ENCODE measurements at places on chromosomes 3 and 15.

DNA sequence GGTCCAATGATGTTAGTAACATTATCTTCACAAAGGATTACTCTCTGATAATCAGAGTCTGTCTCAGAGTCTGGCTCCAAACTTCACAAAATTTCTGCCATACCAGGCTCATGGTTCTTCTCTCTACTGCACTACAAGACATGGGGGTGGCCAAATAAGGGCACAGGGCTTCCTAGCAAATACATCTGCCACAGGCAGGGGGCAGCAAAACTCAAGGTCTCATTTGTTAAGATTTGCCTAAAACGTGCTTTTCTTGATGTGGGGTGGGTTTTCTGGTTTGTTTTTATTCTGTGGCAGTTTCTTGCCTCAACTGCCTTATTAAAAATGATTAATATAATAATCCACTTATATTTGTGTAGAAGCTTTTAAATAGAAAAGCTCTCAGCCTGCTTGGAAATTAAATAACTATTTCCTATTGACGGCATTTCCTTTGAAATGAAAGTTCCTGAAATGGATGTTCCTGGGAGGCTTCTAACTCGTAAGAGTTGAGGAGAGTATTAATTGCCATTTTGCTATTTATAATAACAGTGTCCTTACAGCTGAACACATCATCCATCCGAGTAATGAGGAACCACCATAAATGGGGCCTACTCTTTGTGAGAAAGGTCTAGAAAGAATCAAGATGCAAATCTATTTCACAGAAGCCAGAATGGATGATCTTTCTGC lies 53.8 kb downstream of the SST start:
- DNase-seq, result no peak

- DNase-seq, result no peak
These were observed 3.3 kb downstream of the LIPH start for GRCh38 chr3:185549122-185549521.

- no peak for DNase-seq
These were observed 118.2 kb downstream of the KLF13 start for GRCh38 chr15:31444844-31445243.

GRCh38 chr3:25423780-25424588 lies 4.1 kb upstream of the RARB start:
- DNase-seq, result no peak

GRCh38 chr3:71244826-71245488 lies 338.6 kb downstream of the FOXP1 start:
- DNase-seq, result no peak

GRCh38 chr3:81760924-81761903 lies at the start of gene GBE1:
Gene GBE1 (minus strand): TSS chr3:81761645. CDS start chr3:81761517, 128 bp downstream.
- peak; percentile 74 for DNase-seq

- no peak for DNase-seq
These were observed 8.2 kb downstream of the TRNT1 start for GRCh38 chr3:3134750-3135448.

DNA sequence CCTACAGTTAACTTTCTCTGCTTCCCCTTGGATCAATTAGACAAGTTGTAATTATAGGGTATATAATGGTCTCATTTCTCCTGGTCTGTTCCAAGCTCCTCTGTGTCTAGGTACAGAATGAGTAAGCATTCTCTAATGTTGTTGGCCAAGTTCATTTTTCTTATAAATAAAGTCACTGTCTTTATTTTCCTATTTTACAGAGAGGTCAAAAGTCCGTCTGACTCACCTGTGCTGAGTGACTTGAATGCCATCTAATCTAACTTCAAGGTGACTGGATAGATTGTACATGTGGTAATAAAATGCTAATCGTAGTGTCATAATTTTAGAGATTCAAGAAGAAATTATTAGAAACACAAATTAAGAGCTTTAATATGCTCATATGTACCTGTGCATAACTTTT lies 500.2 kb downstream of the PDCD6IP start:
- DNase-seq, result no peak

- no peak for DNase-seq
These were observed 4.6 kb downstream of the ACSBG1 start for GRCh38 chr15:78229431-78230406.

DNA sequence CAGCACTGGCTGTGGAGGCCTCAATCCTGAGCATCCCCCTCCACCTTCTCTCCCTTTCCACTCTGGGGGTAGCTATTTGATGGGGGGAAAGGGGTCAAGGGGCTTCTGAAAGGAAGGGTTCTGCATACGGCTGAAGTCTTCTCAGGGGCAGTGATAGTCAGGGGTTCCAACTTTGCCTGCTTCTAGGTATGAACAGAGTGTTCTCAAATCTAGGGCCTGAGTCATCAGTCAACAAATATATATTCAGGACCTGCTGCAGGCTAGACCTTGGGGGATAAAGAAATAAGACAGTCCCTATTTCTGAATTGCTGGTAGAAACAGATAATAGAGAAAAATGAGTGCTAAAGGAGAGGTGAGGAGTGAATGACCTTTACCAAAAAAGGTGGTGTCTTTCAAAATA lies 12.8 kb downstream of the RGMA start:
- DNase-seq, result no peak

GRCh38 chr15:77633134-77633912 lies 611 bp upstream of the LINGO1 start:
- peak; percentile 3 for DNase-seq

DNA sequence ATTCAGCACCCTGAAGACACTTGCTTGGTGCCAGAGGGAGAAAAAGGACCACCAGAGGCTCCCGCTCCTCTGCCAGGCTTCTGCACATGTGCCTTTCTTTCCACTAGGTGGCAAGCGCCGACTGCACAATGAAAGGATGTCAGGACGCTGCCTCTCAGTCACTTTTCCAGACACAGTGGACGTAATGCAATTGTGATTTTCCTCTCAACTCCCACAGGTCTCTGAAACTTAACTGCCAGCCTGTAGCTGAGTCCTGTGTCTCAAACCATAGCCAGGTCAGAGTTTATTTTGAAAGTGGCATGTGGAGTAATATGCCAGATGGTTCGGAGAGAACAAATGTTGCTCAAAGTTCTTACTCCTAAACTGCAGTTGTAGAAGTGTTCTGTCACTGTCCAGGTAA lies 162.9 kb downstream of the ITPR1 start:
- no peak for DNase-seq

DNA sequence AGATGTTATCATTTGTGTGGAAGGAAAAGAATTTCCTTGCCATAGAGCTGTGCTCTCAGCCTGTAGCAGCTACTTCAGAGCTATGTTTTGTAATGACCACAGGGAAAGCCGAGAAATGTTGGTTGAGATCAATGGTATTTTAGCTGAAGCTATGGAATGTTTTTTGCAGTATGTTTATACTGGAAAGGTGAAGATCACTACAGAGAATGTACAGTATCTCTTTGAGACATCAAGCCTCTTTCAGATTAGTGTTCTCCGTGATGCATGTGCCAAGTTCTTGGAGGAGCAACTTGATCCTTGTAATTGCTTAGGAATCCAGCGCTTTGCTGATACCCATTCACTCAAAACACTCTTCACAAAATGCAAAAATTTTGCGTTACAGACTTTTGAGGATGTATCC lies 15.1 kb downstream of the KLHL24 start:
- no peak for DNase-seq

DNA sequence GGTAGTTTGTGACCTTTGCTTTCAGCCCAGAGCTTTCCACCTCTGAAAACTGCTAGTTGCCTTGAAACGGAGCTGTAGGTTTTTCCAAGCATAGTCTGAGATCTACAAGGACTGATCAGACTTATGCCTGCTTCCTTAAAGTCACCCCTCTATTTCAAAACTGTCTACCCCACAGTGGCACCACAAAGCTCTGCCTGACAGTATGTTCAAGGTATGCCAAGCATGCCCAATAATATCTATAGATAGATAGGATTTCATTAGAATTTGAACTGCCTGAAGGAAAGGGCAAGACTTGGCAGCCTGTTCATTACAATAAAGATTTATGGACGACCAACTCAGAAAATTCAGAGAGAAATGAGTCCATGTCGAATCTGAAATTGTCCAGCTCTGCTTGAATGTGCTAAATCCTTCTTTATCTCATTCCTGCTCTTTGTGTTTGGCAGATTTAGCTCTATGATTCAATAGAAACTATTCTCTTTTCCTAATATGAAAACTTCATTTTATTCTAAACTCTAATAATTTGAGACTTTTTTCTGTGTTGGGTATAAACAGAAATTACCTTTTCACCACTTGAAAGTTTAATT lies 227.6 kb upstream of the TBC1D5 start:
- DNase-seq, result no peak

DNA sequence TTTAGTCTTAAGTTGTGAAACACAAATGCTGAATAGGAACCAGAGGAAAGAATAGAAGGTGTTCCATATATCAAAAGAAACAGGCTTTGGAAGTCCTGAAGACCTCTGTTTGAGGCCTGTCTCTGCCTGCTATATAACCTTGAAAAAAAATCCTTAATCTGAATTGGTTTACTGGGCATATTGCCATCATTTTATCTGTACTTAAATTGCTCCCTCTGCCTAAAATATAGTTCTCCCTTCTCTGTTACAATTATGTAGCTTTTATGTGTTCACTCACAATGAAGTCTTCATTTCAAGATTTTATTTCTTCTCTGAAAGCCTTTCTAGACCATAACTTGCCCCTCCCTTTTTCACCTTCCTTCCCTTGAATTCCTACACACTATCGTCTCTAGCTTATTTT lies 21.2 kb downstream of the ARL13B start:
- DNase-seq, result no peak

- DNase-seq, result no peak
These were observed 97.4 kb upstream of the KLF13 start for GRCh38 chr15:31228980-31229826.

GRCh38 chr3:140552403-140552802 lies 125.5 kb upstream of the TRIM42 start:
- DNase-seq, result no peak

DNA sequence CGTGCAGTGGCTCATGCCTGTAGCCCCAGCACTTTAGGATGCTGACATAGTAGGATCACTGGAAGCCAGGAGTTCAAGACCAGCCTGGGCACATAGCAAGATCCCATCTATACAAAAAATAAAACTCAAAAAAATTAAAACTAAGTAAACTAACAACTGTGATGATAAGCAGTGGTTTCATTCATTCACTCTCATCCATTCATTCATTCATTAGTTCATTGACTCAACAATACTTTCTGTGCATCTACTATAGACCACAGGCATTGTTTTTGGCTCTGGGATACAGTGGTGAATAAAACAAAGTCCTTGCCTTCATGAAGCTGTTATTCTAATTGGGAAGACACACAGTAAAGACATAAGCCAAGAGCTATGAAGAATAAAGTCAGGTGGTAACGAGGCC lies 7.5 kb upstream of the TMEM212 start:
- no peak for DNase-seq

GRCh38 chr3:170689893-170690660 lies 104.2 kb upstream of the SLC7A14 start:
- peak; percentile 10 for DNase-seq

GRCh38 chr15:66768987-66769386 lies 67.0 kb downstream of the SMAD6 start:
- DNase-seq, result no peak

- DNase-seq, result no peak
These were observed 15.0 kb downstream of the SEMA3G start for GRCh38 chr3:52429779-52430415.

DNA sequence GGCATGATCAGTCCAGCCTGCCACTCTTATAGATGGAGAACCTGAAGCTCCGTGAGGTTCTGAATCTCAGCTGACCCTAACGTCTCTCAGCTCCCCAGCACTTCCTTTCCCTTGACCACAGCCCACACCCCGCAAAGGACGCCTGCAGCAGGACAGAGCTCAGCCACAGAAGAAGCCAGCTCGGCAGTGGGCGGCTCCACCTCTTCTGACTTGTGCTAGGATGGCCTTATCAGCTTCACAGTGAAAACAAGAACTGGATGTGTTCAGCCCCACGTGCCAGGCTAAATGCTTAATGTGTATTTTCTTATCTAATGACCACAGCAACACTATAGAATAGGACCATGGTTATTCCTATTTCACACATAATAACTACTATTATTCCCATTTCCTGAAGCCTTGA lies 127.6 kb downstream of the ARNT2 start:
- no peak for DNase-seq

GRCh38 chr3:197881270-197881969 lies 68.6 kb upstream of the RPL35A start:
- DNase-seq, result no peak

GRCh38 chr3:101643861-101644613 lies 32.9 kb downstream of the ZBTB11 start:
- no peak for DNase-seq

DNA sequence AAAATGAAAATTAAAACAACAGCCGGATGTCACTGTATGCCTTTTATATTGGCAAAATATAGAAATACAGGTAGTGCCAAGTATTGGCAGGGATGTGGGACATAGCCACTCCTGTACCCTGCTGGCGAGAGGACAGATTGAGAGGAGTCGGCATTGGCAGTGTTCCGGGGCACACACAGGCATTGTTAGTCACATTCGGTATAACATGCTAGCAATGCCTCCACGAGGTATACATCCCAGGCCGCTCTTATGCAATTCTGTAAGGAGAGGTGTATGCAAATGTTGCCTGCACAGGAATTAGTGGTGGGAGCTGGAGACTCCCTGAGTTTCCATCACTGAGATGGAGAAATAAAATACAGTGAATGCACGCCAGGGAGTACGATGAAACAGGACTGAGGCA lies 99.4 kb upstream of the DLG1 start:
- DNase-seq, result no peak

GRCh38 chr3:157235291-157235690 lies 75.3 kb upstream of the CCNL1 start:
- DNase-seq, result no peak

DNA sequence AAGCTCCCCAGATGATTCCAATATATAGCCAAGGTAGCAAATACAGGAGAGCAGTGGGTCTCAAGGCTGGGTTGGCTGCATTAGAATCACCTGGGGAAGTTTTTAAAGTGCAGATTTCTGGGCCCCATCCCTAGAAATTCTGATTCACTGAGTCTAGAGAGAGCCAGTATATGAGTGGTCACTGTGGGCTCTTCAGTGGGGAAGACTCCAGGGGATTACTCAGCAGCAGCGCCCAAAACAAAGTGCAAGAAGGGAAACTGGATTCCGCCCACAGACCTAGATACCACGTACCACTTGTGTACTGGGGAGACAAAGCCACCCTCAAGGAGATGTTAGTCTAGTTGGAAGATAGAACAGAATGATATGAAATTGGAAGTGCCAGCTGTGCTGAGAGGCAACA lies 40.0 kb downstream of the NME9 start:
- no peak for DNase-seq

DNA sequence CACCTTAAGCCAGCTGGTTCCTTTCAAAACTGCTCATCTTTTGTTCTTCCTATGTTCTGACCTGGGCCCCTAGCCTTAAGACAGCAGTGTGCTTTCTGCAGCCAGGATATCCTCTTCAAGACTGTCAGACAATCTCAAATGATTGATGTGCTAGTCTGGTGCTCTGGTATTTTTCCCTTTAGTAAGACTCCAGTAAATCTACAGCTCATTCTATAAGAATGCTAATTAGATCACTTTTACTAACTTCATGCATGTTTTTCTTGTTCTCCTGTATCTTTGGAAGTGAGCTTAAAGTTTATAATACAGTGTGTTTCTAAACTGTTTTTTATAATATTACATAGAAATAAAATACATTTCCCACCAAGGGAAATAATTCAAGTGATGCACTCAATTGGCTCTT lies 220.9 kb upstream of the NANOGP8 start:
- no peak for DNase-seq

GRCh38 chr3:59192473-59192872 lies 142.6 kb upstream of the CFAP20DC start:
- DNase-seq, result no peak

GRCh38 chr3:152899306-152899705 lies 64.4 kb downstream of the P2RY1 start:
- DNase-seq, result no peak

GRCh38 chr3:162195147-162195546 lies 698.5 kb downstream of the OTOL1 start:
- no peak for DNase-seq

GRCh38 chr15:38300395-38300794 lies 47.8 kb downstream of the SPRED1 start:
- DNase-seq, result no peak
